ENCODE measurements at places on chromosomes 5 and 9. TPM values are rescaled to one million over a fixed set of nuclear protein-coding genes. Genes with fewer than 3 reads are reported as not detected.

DNA sequence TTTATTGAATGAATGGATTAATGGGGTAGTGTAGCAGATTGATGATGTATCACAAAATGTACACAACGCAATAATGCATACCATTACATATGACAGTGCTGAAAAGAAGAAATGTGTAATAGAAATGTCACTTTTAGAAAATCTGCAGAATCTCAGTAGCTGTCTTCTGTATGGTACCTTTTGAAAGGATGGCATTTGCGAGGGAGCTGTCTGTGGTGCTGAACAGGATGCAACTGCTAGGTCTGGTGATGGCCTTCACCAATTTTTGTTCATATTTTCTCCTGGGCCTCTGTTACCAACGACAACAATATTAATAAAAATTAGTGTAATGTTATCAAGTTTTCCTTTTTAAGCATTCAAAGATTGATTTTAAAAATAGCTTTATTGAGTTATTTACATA, 36.2 kb upstream of the OTULIN start:
- DNase-seq, result peak; percentile 69

DNA sequence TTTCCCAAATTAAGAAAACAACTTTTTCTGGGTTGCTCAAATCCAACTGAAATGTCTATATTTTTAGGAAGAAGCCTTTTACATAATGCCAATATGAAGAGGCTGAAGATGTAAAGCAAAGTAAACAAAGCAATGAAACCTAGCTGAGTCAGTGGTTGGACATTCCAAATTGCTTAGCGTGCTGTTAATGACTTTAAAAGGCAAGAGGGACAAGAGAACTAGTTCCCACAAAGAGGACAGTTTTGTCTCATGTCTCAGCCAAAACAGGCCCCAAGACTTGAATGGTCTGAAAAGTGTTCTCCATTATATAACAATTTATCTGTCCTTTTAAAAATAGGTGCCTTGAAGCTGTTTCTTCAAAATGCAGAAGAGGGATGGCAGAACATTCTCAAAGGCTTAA, 407.0 kb downstream of the ENC1 start:
- DNase-seq, result no peak

GRCh38 chr9:19782005-19782404, 6.8 kb downstream of the SLC24A2 start:
- DNase-seq, result peak; percentile 21

- DNase-seq, result peak; percentile 25
Observed at GRCh38 chr5:113043491-113043931, 66.9 kb downstream of the DCP2 start.

GRCh38 chr5:9105851-9106250, 440.0 kb downstream of the SEMA5A start:
- no peak for DNase-seq

DNA sequence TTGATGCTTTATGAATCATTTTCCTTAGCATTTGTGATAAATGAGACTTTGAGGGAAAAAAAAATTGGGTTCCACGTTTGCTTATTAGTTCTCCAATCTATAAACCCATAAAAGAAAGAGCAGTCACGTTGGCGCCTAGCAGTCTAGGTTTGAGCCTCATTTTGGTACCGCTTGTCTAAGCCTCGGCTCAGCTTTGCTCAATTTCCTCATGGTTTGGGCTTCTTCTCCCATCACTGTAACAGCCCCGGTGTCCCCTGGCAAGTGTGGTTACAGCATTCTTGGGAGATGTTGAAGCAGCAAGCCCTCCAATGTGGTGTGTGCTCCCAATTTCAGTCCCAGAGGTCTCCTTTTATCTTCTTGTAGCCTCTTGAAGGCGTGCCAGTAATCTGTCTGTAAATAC, 578.4 kb downstream of the CDK5RAP2 start:
- DNase-seq, result no peak

- peak; percentile 81 for DNase-seq
Observed at GRCh38 chr9:129282272-129282671, 104.2 kb upstream of the IER5L start.

TLR4 gene
- 187 TPM for total RNA-seq

ENTPD2 gene
- not detected for total RNA-seq

DNA sequence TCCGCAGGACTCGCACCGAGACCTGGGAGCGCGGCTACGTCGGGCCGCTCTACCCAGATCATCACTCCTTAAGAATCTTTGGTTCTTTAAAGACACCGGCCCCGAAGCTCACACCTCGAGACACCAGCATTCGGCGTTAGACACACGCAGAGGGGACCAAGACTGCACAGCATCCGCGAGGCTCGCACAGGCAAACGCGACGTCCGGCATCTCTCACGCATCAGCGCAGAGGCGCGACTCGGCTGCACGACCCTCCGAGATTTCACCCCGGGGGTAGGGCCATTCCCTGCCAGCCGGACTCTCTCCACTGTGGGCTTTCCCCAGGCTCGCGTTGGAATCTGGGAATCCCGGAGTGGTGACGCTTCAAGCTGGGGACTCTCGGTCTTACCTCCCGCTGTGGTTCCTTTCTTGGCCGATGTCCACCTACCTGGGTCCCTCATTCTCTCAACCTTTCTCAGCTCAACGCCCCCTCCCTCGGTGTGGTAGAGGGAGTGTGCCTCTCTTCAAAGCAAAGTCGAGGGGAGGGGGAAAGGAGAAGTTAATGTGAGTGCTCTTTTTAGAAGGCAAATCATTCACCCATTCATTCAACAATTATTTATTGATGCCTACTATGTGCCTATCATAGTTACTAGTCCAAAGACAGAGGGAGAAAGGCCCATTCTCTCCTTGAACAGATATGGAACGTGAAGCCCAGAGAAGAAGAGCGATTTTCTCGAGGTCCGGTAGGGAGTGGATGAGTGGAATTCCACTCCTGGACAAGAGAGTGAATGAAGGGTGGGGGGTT, 1.3 kb upstream of the HAND1 start:
- no peak for DNase-seq
